ENCODE measurements at places on chromosomes 1 and 21.

DNA sequence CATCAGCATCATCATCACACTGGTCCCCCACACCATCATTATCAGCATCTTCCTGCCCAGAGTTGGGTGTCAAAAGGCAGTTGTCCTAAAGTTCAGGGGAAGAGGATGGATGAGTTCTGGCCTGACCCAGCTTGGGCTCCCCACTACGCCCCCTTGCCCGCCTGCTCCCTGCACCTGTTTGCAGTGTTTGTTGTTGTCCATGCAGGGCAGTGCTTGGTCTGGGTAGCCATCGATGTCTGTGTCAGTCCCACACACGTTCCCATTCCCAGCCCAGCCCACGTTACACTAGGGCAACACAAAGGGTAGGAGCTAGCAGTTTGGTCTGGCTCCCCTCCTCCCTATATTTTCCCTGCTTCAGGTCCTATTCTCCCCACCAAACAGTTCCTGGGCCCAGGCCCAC is 6.8 kb downstream of the THBS3 start:
- DNase-seq, result no peak

- no peak for DNase-seq
Measured at GRCh38 chr21:27776925-27777553, 810.2 kb upstream of the ADAMTS5 start.

- no peak for DNase-seq
Measured at GRCh38 chr1:29722598-29722997, 486.3 kb downstream of the PTPRU start.

DNA sequence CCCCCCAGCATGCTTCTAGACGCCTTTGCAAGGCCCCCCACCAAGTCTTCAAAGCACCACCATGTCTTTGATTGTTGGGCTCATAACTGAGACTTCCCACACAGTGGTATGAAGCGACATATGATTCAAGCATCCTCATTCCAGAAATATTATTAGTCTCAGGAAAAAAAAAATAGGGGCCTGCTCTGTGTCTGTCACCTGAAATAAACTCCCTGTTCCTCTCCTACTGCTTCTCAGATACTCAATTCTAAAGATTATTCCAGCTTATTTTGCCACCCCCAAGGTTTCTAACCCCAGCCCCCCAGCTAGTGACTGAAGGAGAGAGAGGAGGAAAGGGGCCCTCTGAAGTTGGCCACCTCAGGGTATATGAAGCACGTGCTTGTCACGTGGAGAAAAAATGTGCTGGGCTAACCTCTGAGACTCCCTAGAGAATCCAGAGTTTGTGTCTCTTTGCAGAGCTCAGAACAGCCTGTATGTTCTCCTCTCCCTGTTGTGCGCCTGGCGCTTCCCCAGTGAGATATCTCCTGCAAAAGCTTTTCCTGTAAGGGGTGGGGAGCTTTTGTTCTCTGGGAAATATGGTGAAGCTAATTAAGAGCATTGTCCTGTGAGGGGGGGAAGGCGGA is 35.9 kb upstream of the RASAL2 start:
- DNase-seq, result no peak

- no peak for DNase-seq
Measured at GRCh38 chr1:34283142-34283541, 106.4 kb downstream of the C1orf94 start.

GRCh38 chr21:42218836-42219605 is at the start of gene ABCG1:
TSS of gene ABCG1 (plus strand) at chr21:42219140. CDS start at chr21:42219263, 123 bp downstream.
- peak; percentile 26 for DNase-seq

DNA sequence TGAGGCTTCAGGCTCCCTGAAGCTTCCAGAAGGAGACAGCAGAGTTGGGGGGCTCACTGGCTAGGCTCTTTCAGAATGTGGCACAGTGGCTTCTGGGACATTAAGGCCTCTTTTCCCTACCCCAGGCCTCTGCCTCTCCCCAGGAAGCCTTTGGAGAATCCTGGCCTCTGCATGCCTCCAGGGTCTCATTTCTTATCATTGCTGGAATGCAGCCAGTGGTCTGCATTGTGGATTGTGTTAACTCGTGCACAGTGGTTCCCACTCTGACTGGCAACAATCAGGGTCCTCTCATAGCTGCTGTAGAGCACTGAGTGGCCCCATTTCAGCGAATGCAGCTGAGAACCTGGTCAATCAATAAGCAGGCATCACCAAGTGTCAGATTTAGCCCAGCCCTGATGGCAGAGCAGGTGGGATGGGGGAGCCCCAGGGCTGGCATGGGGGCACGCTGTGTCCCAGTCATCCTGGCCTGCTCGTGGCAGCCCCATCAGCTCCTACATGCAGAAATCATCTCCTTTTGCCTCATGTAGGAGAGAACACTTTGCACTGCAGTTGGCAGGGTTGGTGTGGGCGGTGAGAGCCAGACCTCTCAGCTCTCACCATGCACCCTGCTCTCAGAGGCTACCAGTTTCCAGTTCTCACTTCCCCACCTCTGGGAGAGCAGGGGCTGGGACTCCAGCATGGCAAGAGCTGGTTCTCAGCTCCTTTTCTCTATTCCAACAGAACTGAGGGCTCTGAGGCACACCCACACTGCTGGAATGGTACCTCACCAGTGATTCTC is 13.4 kb downstream of the ADORA1 start:
- DNase-seq, result no peak

GRCh38 chr21:17045214-17045853 is 467.5 kb upstream of the CXADR start:
- DNase-seq, result no peak

GRCh38 chr1:156865865-156866248 is 5.2 kb downstream of the NTRK1 start:
- no peak for DNase-seq

DNA sequence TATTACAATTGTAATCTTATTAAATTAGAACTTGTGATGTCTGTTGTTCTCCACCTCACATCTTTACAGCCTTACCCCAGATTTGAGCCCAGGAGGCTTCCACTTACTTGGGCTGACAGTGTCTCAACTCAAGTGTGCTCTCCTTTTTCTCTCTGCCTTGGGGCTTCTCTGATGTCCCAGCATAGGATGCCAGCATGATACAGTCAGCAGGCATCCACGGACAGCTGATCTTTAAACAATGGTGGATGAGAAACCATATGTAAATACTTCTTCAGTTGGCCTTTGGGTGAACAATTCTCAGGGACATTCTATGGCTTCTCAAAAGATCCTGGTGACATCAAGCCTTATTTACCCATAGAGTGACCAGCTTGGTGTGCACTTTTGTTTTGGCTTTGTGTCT is 107.6 kb upstream of the GORAB start:
- no peak for DNase-seq

- no peak for DNase-seq
Measured at GRCh38 chr1:107698161-107698560, 266.8 kb downstream of the VAV3 start.

GRCh38 chr1:209409780-209410179 is 173.7 kb upstream of the CAMK1G start:
- no peak for DNase-seq

GRCh38 chr1:108190001-108190634 is 10.0 kb downstream of the SLC25A24 start:
- no peak for DNase-seq

GRCh38 chr1:246519514-246519913 is 12.4 kb upstream of the SMYD3 start:
- no peak for DNase-seq

DNA sequence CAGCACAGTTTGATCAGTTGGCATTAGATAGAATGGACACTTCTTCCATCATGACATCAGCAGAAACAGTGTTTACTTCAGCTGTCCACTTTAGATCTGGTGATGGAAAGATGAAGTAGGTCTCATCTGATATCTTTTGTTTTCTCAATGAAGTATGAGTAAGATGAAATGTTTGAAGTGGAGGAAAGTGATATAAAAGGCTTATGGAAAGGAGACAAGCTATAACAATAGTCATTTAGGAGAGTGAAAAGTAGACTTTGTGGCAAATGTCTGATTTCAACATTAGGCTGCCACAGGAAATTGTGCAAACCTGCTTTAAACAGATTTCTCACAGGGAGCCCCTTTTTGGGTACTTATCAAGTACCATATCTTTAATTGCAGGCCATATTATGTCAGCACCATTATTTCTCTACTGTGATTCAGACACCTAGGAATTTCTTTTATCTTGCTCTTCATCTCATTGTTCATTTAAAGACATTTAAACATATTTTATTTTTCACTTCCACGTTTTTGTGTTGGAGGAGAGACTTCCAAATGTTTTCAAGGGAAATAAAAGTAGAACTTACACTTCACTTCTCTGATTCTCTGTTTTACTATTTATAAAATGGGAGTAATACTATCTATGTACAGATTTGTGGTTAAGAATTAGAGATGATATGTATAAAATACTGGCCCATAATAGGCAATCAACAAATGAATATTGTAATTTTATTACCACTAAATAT is 18.1 kb downstream of the PDC start:
- no peak for DNase-seq

DNA sequence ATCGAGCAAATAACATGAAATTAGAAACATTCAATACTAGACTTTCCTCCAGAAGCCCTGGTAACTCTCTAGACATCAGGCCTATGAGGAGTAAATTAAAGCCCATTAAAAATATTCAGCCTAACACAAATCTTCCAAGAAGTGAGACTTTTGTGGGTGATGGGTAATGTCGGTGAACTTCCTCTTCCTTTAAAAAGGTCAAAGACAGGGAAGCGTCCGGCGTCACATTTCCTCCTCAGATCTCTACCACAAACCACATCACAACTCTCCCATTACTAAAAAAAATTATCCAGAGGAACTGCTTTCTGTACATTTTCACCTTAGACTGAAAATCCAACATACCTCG is 1.4 kb downstream of the EIF4G3 start:
- no peak for DNase-seq

- no peak for DNase-seq
Measured at GRCh38 chr1:248670003-248670402, 14.7 kb upstream of the OR2T27 start.

- DNase-seq, result no peak
Measured at GRCh38 chr1:248824701-248825100, 1.0 kb downstream of the SH3BP5L start.

- DNase-seq, result no peak
Measured at GRCh38 chr1:235278233-235278914, 49.6 kb downstream of the ARID4B start.

DNA sequence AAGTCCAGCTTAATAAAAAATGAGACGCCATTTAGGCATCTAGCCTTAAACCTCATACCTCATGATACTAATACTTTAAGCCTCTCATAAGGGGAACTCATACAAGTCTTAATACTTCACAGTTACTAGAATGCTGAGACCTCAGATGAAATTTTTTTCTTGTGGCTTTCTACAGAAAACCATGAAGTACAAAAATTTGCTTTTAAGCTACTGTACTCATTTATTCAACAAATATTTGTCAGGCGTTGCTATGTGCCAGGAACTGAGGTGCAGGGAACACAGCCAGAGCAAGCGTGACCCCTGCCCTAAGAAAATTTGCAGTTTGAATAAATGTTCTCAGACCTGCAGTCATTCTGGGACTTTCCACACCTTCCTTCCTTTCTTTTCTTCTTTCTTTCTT is 150.6 kb downstream of the MRPL39 start:
- DNase-seq, result no peak

DNA sequence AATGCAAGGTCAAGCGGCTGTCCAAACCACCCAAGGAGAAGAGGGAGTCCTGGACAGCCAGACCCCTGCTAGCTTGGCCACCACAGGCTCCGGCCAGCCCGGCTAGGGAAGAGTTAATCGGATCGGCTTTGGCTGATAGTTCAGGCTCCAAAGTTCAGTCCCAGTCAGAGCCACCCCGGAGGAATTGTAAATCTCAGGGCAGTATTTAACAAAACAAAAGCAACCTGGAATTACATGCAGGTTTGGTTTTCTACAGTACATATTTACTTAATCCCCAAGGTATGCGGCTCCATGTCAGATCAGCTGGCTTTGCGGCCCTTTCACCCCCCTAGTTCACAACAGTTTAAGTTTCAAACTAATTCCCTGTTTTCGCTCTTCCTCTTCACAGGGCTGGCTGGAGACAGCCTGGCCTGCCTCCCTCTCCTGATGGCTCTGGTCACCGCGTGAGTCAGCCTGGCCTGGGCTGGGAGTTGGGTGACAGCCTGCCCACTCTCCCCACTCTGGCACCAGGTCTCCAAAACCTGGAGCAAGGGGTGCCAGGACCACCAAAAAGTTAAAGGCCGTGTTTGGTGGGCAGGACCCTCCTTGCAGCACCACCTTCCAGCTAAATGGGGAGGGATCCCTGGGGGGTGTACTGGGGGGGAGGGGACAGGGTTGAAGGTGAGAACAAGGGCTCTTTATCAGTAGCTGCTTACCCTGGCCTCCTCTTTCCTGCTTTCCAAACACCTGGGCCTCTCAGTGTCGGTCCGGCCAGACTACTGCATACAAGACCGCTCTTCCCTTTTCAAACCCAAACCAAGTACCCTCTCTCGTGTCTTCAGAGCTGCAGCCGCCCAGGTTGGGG is 1.9 kb downstream of the DHRS3 start:
- DNase-seq, result no peak

- no peak for DNase-seq
Measured at GRCh38 chr1:71193153-71193552, 112.3 kb upstream of the ZRANB2 start.

DNA sequence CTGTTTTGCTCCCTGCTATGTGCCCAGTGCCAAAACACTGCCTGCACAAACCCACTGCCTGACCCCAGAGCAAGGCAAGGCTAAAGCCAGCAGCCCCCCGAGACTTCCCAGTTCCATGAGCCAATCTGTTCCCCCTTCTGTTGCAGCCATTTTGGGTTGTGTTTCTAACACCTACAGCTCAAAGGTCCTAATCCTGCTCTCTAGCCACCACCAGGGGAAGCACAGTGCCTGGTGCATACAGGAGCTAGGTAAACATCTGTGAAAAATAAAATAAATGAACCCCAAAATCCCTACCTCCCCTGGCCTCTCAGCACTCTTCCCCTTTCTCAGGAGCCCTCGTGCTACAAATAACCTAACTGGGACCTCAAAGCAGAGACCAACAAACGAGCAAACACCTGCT is 190.2 kb downstream of the MATN1 start:
- DNase-seq, result no peak

- no peak for DNase-seq
Measured at GRCh38 chr21:46226920-46227599, 1.5 kb downstream of the LSS start.

DNA sequence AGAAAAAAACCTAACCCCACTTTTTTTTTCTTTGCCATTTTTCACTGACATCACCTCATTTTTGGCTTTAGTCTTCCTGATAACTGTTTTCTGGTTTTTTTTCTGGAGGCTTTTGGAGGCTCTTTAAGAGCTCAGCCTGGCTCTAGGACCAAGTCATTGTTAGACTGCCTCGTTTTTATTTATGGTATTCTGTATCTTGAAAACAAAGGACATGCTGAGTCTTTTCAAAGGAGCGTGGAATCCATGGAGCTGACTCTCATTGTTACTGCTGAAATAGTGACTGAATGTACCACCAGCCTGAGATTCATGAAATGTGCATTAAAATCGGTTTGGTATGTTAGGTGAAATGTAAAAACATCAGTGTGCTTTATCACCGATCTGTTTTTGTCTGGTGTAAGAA is 28.0 kb downstream of the RASAL2 start:
- DNase-seq, result no peak
